Activated naive CD8-positive, alpha-beta T cell treated with anti-CD3 and anti-CD28 coated beads, Interleukin-2, amount 10 ng/mL, durations not matched to agents 7 days and 5 days (primary cell): ENCODE measurements at places on chromosomes 3 and 15. TPM values are rescaled to one million over a fixed set of nuclear protein-coding genes. Genes with fewer than 3 reads are reported as not detected.
A peak's percentile ranks its signal among the peaks of the same experiment; 100 is the strongest.

The IGSF10 gene
- not detected for total RNA-seq

GRCh38 chr3:63818282-63819150 is 583 bp upstream of the C3orf49 start:
- DNase-seq, result peak; percentile 40

The STRA6 gene
- total RNA-seq, result not detected

The PIGZ gene
- 1.4 TPM for total RNA-seq

- no peak for DNase-seq
Measured at GRCh38 chr3:134877788-134878187, 82.7 kb downstream of the EPHB1 start.

DNA sequence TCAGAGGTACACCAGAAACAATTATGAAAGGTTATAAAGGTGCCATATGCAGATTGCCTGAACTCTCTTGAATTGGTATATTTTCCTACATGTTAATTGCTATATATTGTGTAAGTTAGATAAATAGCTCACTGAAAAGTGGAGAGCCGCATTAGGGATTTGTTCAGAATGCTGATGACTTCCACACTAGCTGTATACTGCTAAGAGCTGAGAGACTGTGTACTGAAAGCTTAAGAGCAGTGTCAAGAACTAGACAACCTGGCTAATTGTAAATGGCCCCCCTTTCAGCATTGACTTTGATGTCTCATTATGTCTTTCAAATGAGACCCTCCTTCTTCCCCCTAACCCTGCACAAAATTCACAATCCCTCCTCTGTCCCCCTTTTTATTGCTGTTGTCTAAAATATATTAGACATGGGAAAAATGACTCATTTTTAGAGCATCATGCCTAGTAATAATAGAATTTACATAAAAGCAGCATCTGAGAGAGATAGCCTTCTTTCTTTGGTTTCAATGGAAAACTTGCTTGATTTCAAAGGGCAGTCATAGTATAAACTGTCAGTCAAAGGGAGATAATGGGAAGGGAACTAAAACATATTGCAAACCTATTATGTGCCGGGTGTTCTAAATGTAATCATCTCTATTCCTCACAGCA is 34.7 kb upstream of the GREM1 start:
- no peak for DNase-seq

GRCh38 chr3:58563386-58564035 is 13.7 kb downstream of the FAM107A start:
- DNase-seq, result no peak

GRCh38 chr15:52642386-52643361 is 36.5 kb downstream of the ATOSA start:
- no peak for DNase-seq

The LIPC gene
- 9.0 TPM for total RNA-seq

GRCh38 chr3:138908846-138909245 is 38.1 kb downstream of the FOXL2 start:
- no peak for DNase-seq

The TP63 gene
- 0.45 TPM for total RNA-seq

GRCh38 chr3:64049136-64049535 is 25.8 kb upstream of the PSMD6 start:
- no peak for DNase-seq

The CCR9 gene
- 21.6 TPM for total RNA-seq

DNA sequence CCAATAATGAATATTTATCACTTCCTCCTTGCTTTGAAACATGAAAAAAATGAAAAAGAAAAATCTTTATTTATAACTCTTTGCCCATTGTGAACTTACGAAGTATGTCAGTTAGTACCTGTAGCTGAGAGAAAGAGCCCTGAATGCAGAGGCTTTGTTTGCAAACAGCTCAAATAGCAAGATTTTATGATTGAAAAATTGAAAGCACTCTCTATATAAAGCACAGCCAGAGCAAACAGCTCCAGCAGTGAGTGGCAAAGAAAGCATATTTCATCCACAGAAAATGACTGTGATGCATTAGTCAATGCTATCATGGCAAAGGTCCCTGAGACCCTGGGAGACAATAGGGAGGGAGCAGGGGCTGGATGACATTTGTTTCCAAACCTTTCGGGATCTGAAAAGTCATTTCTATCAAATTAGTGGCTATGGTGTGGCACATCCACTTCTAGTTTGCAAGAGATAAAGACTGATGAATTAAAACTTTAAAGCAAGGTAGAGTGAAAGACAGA is 576.1 kb downstream of the OTOL1 start:
- DNase-seq, result no peak

DNA sequence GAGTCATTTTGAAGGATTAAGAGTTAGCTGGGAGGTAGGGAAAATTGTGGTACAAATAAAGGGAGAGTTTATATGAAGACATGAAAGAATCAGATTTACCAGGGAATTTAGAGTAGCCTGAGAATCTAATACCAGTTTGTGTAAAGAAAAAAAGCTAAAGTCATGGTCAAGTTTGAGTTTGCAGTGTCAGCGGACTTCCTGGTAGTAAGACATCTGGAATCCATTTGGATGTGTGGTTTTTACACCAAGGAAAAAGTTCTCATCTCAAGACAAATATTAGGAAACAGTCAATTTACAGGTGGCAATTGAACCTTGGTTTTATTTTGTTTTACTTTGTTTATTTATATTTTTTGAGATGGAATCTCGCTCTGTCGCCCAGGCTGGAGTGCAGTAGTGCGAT is 1.5 kb upstream of the P2RY12 start:
- no peak for DNase-seq

DNA sequence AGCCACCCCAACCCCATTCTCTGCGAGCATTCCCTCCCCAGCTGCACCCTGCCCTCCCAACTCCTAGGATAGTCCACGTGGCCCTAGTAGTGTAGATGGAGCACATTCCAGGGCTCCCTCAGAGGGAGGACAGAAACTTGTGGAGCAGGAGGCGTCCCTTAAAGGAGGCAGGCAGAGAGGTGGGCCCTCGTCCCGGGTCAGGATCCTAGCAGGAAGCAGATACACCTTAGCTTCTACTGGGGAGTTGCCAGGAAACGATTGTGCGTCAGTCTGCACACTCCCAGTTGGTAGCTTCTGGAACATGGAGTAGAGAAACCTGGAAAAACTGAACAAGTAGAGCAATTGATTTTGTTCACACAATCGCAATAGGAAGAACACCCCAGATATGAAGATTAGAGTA is 43.9 kb upstream of the KLHL25 start:
- DNase-seq, result no peak

GRCh38 chr3:23422517-23422851 is 219.4 kb downstream of the UBE2E2 start:
- no peak for DNase-seq

DNA sequence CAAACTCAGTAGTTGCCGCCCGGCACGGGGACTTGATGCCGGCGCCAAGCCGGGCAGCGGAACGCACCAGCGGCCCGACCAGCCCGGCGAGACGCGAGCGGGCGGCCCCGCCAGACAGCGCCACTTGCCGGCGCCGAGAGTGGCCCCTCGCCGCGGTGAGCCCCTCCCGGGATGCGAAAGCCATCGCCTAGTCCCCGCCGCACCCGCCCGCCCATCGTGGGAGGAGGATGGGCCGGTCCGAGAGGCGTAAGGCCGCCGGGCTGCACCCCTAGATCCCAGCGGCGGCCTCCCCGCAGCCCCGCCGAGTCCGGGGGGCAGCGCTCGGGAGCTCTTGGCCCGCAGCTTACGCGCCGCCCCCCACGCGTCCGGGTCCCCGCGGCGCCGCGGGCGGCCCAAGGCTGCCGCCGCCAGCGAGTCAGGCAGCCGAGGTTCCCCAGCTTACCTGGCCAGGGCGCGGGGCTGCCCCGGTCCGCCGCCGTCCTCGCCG is 609 bp downstream of the GOLGA8A start:
- peak; percentile 77 for DNase-seq

GRCh38 chr3:149435996-149436885 is 38.3 kb upstream of the TM4SF4 start:
- DNase-seq, result no peak

- DNase-seq, result no peak
Measured at GRCh38 chr3:79767905-79768267, at the start of gene ROBO1. Gene ROBO1 (minus strand): TSS chr3:79767998.

The C3orf85 gene
- not detected for total RNA-seq
